ENCODE measurements at places on chromosomes 5 and 9. TPM values are rescaled to one million over a fixed set of nuclear protein-coding genes. Genes with fewer than 3 reads are reported as not detected.

DNA sequence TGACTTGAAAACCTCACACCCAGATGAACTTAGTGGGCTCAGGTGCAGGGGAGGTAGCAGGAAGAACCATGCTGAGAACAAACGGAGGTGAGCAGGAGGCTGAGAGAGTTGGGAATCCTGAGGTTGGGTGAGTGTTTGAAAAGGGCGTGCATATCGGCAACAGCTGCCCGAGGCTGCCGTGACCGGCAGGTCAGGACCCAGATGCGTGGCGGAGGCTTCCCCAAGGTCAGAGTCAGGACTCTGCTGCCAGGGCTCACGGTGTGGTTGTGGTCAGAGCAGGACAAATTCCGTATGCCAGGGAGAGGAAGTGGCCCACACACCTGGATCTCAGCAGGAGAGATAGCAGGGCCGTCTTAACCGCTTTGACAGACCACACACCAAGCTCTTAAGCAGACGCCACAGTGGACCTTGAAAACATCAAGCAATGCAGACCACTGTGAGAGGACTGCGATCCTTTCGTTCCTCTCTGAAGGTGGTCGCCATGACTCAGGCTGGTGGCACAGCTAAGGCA is 43.1 kb downstream of the ADAMTS16 start:
- no peak overlapping the region for H3K27ac ChIP-seq
- DNase-seq: no peak
- no peaks in the 10 kb centered on the region for H3K27me3 ChIP-seq
- no peaks in the 10 kb centered on the region for H3K4me1 ChIP-seq

DNA sequence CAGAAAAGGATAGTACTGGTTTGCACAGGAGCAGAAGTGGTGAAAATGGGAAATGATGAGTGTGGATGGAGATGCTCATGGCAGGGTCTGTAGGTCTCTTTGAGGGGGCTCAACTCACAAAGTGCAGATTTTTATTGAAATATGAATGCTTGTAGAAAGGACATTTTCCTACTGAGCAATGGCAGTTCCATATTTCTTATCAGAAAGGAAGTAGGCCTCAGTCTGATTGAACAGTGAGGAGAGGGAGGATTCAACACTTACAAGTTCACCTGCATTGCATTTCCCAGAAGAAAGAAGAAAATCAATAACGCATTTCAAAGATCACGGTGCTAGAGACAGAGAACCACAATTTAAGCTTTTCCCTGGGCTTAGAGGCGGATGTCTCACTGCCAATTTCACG is 49.2 kb downstream of the ANXA2R start:
- DNase-seq: no peak
- H3K4me3 ChIP-seq: no peak overlapping the region
- H3K36me3 ChIP-seq: no peaks in the 10 kb centered on the region
- no peak overlapping the region for H3K27ac ChIP-seq
- no peaks in the 10 kb centered on the region for H3K27me3 ChIP-seq
- no peaks in the 10 kb centered on the region for H3K4me1 ChIP-seq

Gene PCDHGB2
- total RNA-seq: 10.5 TPM

- H3K27ac ChIP-seq: no peak overlapping the region
- no peaks in the 10 kb centered on the region for H3K27me3 ChIP-seq
- no peak overlapping the region for H3K4me3 ChIP-seq
These were observed 6.5 kb downstream of the ARL14EPL start for GRCh38 chr5:116038817-116039216.

Gene DMRT3
- not detected for total RNA-seq

DNA sequence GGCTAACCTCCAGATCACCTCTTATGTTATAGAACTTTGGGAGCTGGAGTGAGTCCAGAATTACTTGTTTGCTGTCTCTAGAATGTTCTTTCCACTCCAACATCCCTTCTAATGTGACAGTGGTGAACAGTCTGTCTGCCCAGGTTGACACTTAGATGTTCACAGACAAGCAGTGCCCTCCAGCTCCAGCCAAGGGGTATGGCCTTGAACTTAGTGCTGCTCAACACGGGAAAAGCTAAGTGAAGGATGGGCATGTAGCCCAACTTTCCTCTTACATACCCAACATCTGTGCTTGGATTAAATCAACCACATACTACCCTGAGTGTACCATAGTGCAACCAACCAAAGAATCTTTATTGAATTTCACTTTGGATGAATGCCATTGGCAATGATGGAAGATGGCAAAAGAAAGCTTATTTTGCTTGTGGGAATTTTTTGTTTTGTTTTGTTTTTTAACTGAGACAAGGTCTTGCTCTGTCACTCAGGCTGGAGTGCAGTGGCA is 201.2 kb downstream of the NXNL2 start:
- no peaks in the 10 kb centered on the region for H3K4me1 ChIP-seq
- no peak for DNase-seq
- H3K4me3 ChIP-seq: no peak overlapping the region
- H3K27me3 ChIP-seq: no peaks in the 10 kb centered on the region

Gene SHROOM1
- 364 TPM for total RNA-seq

GRCh38 chr5:76451031-76451701 is 48.1 kb downstream of the IQGAP2 start:
- H3K4me1 ChIP-seq: no peaks in the 10 kb centered on the region
- H3K27me3 ChIP-seq: no peaks in the 10 kb centered on the region
- no peak for DNase-seq
- no peak overlapping the region for H3K27ac ChIP-seq

Gene KCNN2
- total RNA-seq: 13.9 TPM

DNA sequence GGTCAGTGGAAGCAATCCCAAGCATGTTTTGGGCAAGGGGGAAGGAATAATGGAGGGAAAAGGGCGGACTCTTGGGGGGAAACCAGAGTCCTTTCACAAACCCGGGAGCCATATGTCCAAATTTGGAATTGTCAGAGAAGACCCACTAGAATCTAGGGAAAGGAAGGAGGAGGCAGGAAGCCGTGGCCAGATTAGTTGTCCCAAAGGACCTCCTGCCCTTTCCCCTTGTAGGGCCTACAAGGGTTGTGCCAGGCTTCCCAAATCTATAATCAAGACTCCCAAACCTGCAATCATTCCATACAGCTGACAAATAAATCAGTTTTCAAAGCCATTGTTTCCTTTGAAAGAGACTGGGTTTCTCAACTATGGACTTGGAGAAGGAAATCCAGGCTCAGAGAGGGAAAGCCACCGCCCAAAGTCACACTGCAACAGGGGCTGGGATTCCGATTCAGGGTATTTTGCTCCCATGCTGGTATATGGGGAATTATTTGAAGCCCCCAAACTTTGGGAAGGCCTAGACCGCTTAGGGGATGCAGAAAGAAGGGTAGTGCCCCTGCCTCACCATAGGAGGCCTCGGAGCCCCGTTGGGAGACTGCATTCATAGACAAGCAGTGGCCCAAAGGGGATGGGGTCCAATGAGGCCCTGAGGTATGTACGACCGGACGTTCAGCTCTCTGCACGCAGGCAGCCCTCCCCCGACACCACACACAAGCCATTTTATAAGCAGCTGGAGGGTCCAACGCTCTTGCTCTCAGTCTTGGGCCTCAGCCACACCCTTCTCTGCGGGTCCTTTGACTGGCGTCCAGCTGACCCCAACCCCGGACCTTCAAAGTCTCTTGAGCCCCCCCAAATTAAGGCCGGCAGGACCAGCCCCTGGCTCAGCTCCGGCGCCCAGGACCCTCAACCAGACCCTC is 815 bp downstream of the ANXA6 start:
- H3K27ac ChIP-seq: peak overlapping the region; percentile 82
- H3K36me3 ChIP-seq: no peaks in the 10 kb centered on the region
- DNase-seq: no peak
- peak overlapping the region; percentile 63 for H3K4me3 ChIP-seq
- no peaks in the 10 kb centered on the region for H3K4me1 ChIP-seq
- H3K27me3 ChIP-seq: no peaks in the 10 kb centered on the region

- H3K4me3 ChIP-seq: no peak overlapping the region
- H3K27ac ChIP-seq: no peak overlapping the region
- H3K27me3 ChIP-seq: no peaks in the 10 kb centered on the region
- H3K36me3 ChIP-seq: no peaks in the 10 kb centered on the region
These were observed 47.4 kb upstream of the SNCAIP start for GRCh38 chr5:122264610-122265009.

DNA sequence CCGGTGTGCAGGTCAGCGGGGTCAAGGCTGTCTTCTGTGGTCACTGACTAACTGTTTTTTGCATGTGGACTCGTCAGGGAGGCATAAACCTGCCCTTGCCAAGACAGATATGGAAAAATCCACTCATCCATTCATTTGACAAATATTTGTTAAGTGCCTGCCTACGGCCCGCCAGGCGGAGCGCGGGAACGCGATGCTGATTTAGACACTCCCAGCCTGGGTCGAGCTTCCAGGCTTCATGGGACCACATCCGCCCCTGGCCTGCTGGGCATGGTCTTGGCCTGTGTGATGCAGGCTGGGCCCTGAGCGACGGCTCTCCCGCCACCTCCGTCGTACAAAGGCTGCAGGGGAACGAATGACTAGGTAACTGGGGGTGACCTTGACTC is 18.1 kb downstream of the MYMK start:
- H3K27me3 ChIP-seq: no peaks in the 10 kb centered on the region
- peaks cover 11% of the 10 kb centered on the region for H3K4me1 ChIP-seq
- no peak for DNase-seq
- no peaks in the 10 kb centered on the region for H3K36me3 ChIP-seq
- no peak overlapping the region for H3K27ac ChIP-seq

Gene WDR38
- total RNA-seq: not detected

Gene GAPT
- 0.36 TPM for total RNA-seq

DNA sequence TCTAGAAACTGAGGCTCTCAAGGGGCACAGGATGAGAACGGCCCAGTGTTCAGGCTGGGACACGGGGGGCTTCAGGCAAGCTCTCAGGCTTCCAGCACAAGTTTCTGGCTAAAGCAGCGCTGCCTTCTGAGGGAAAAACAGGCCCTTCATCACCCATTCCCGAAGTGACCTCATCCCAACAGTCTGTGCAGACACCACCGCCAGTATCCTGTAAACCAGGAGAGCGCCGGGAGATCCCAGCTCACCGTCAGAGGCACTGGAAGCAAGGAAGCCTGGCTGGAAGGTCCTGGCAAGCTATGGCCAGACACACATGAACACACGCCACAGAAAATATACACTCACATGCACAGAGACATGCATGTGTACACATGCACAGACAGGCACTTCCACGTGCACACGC is 8.8 kb downstream of the SLC12A7 start:
- H3K36me3 ChIP-seq: no peaks in the 10 kb centered on the region
- peaks cover 25% of the 10 kb centered on the region for H3K4me1 ChIP-seq
- H3K4me3 ChIP-seq: no peak overlapping the region
- H3K27me3 ChIP-seq: no peaks in the 10 kb centered on the region
- H3K27ac ChIP-seq: no peak overlapping the region

DNA sequence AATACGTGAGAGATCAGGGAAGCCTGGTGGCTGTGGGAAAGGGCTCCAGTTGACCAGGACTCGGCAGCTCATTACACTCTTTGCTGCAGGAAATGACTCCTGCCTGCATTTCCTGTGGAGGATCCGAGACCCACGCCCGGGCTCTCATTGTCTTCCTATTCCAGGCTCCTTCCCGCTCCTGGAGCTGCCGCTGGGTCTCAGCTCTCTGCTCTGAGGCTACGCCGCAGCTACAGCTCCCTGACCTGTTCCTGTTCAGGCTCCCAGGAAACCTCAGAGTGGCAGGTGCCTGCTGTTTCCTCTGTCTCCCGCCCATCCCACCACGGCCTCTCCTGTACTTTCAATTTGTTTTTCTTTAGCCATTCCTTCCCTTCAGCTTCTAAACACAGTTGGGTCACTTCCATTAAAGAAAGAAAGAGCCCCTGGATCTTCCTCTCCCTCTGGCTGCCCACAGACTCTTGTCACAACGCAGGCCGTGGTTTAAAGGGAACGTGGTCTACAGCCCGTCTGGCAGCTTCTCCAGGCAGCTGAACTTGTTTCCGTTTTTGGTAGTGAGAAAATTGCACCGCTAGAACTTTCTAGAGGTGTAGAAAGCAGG is 71.5 kb downstream of the IL6ST start:
- no peak for DNase-seq
- peak overlapping the region; percentile 70 for H3K27ac ChIP-seq
- H3K4me3 ChIP-seq: peak overlapping the region; percentile 10
- no peaks in the 10 kb centered on the region for H3K36me3 ChIP-seq
- H3K27me3 ChIP-seq: no peaks in the 10 kb centered on the region
- no peaks in the 10 kb centered on the region for H3K4me1 ChIP-seq

- H3K27ac ChIP-seq: no peak overlapping the region
- H3K36me3 ChIP-seq: no peaks in the 10 kb centered on the region
- no peaks in the 10 kb centered on the region for H3K27me3 ChIP-seq
- no peak overlapping the region for H3K4me3 ChIP-seq
- no peaks in the 10 kb centered on the region for H3K4me1 ChIP-seq
These were observed 41.1 kb downstream of the DAP start for GRCh38 chr5:10719965-10720364.

Gene NR3C1
- total RNA-seq: 42.4 TPM

Gene AJM1
- total RNA-seq: 3.6 TPM

DNA sequence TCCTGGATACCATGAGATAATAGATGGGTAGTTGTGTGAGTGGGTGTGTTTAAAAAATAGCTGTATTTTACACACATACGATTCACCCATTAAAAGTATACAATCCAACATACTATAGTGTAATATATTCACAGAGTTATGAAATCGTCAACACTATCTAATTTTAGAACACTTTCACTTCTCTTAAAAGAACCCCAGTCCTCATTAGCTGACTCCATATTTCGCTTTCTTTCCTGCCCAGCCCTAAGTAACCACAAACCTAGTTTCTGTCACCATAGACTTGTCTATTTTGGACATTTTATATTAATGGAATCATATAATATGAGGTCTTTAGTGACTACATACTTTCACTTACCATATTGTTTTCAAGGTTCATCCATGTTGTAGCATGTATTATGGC is 63.8 kb upstream of the S1PR3 start:
- no peak overlapping the region for H3K4me3 ChIP-seq
- no peak for DNase-seq
- no peaks in the 10 kb centered on the region for H3K27me3 ChIP-seq
- no peaks in the 10 kb centered on the region for H3K36me3 ChIP-seq
- H3K27ac ChIP-seq: no peak overlapping the region
- H3K4me1 ChIP-seq: no peaks in the 10 kb centered on the region

- H3K4me1 ChIP-seq: no peaks in the 10 kb centered on the region
- no peaks in the 10 kb centered on the region for H3K36me3 ChIP-seq
- no peak overlapping the region for H3K4me3 ChIP-seq
- H3K27ac ChIP-seq: no peak overlapping the region
- no peak for DNase-seq
These were observed 282.9 kb downstream of the SLF1 start for GRCh38 chr5:94901191-94901979.

GRCh38 chr5:6504677-6505415 is 56.2 kb downstream of the UBE2QL1 start:
- DNase-seq: peak; percentile 27
- no peaks in the 10 kb centered on the region for H3K36me3 ChIP-seq
- no peaks in the 10 kb centered on the region for H3K27me3 ChIP-seq
- H3K4me3 ChIP-seq: no peak overlapping the region

- no peaks in the 10 kb centered on the region for H3K4me1 ChIP-seq
- no peaks in the 10 kb centered on the region for H3K36me3 ChIP-seq
- H3K27ac ChIP-seq: no peak overlapping the region
These were observed 236.2 kb upstream of the NREP start for GRCh38 chr5:111993242-111993641.
